ENCODE measurements at places on chromosomes 6 and 20. TPM values are rescaled to one million over a fixed set of nuclear protein-coding genes. Genes with fewer than 3 reads are reported as not detected.

C20orf202 gene
- polyA plus RNA-seq, result not detected

MATN4 gene
- 0.05 TPM for polyA plus RNA-seq

C20orf204 gene
- polyA plus RNA-seq, result 0.06 TPM

TPBG gene
- polyA plus RNA-seq, result 104 TPM

PSMB9 gene
- polyA plus RNA-seq, result 37.9 TPM

MOG gene
- not detected for polyA plus RNA-seq

GPX5 gene
- polyA plus RNA-seq, result not detected

MDFI gene
- not detected for polyA plus RNA-seq

RIN2 gene
- polyA plus RNA-seq, result 25.2 TPM

GRIK2 gene
- polyA plus RNA-seq, result 30.0 TPM

NMBR gene
- polyA plus RNA-seq, result 0.07 TPM

POU5F1 gene
- 0.11 TPM for polyA plus RNA-seq

AMD1 gene
- polyA plus RNA-seq, result 52.7 TPM

EDN3 gene
- polyA plus RNA-seq, result not detected

DACT2 gene
- not detected for polyA plus RNA-seq

PXDC1 gene
- polyA plus RNA-seq, result 24.0 TPM

FRS3 gene
- polyA plus RNA-seq, result 3.3 TPM

PHIP gene
- polyA plus RNA-seq, result 8.1 TPM

ALDH5A1 gene
- polyA plus RNA-seq, result 0.75 TPM

EPHA7 gene
- not detected for polyA plus RNA-seq

HELZ2 gene
- polyA plus RNA-seq, result 7.9 TPM

ANKRD6 gene
- polyA plus RNA-seq, result 1.1 TPM

ATRN gene
- 54.1 TPM for polyA plus RNA-seq

RSPO3 gene
- not detected for polyA plus RNA-seq

RALGAPA2 gene
- 1.4 TPM for polyA plus RNA-seq

BIRC7 gene
- polyA plus RNA-seq, result not detected

PGC gene
- polyA plus RNA-seq, result not detected

DDX43 gene
- polyA plus RNA-seq, result 0.34 TPM

PRELID3B gene
- polyA plus RNA-seq, result 76.0 TPM

ADGRG6 gene
- 32.9 TPM for polyA plus RNA-seq

TRIM15 gene
- polyA plus RNA-seq, result not detected

LGSN gene
- not detected for polyA plus RNA-seq
